Lung (tissue), 17 donors: ENCODE measurements at places on chromosomes 13 and 19. TPM values are rescaled to one million over a fixed set of nuclear protein-coding genes. Genes with fewer than 3 reads are reported as not detected.
A peak's percentile ranks its signal among the peaks of the same experiment; 100 is the strongest.

DNA sequence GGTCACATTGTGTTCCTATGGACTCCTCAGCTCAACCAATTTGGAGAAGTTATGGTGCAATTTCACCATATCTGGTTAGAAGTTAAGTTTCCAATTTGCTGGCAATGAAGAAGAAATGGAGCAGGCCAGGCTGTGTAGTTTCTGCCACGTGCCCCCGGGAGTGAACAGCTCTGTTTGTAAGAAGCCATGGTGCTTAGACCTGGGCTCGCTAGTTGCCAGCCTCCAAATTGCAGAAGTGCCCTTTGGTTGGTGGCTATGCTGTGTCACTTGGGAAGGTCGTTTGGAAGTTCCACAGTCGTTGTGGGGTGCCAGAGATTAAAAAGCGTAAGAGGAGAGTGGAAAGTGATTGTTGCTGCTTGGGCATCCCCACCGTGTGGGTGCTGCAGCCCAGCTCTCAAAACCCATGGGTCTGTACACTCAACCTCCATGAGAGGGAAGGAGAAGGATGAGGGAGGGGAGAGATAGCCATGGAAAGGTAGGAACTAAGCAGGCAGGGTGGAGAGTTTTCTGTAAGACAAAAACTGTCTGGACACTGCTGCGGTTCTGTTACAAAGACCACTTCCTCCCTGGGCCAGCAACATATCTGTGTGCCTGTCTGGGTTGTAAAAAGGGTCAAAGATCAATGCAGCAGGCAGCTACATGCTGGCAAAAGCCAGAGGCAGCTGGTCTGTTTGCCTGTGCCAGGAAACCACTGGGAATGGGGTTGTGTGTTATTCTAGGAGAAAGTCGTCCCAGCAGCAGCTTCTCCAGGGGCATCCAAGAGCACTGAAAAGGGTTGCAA, 10.8 kb downstream of the ALOX5AP start:
- peak; percentile 54 for DNase-seq
- H3K4me3 ChIP-seq: no peak overlapping the region
- no peaks in the 10 kb centered on the region for H3K4me1 ChIP-seq
- H3K27me3 ChIP-seq: no peaks in the 10 kb centered on the region

DNA sequence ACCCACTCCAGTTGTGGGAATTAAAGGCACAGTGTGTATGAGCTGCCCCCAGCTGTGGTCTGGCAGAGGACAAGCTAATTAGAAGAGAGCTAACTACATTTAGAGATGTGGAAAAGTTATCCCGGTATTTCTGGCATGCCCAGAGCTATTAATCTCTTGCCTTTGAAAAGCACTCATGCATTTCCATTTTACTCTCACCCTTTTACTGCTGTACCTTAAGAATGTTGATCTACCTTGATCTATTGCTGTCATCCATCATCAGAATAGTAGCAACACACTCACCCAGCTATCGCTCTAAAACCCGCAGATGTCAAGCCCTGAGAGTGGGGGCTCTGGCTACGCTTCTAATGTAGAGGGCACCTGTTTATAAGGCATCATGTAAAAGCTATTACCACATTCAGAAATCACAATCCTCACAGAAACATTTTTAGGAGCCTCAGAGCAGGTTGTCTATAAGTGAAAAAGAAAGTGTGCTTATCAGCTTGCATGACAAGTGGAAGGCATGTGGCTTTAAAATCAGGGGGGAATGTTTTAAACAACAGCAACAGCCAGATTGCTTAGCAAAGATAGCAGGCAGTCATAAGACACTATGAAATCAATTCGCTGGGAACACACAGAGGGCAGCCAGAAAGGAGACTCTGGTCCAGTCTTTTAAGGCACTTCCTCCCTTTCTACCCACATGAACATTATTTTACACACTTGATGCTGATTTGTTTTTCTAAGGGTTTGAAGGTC, 224.2 kb upstream of the IRS2 start:
- no peaks in the 10 kb centered on the region for H3K36me3 ChIP-seq
- H3K27ac ChIP-seq: no peak overlapping the region
- no peak for DNase-seq
- no peaks in the 10 kb centered on the region for H3K27me3 ChIP-seq
- no peak overlapping the region for H3K4me3 ChIP-seq

The BEST2 gene
- polyA plus RNA-seq: 0.02 TPM

- DNase-seq: no peak
- H3K4me3 ChIP-seq: no peak overlapping the region
- H3K36me3 ChIP-seq: no peaks in the 10 kb centered on the region
Measured at GRCh38 chr13:43573361-43573740, 213.4 kb downstream of the ENOX1 start.

The DACT3 gene
- polyA plus RNA-seq: 2.8 TPM

- no peaks in the 10 kb centered on the region for H3K36me3 ChIP-seq
- peak overlapping the region; percentile 93 for H3K27ac ChIP-seq
- H3K4me1 ChIP-seq: peaks cover 7% of the 10 kb centered on the region
- peak overlapping the region; percentile 89 for H3K4me3 ChIP-seq
Measured at GRCh38 chr19:35545855-35546381, 492 bp downstream of the TMEM147 start.

GRCh38 chr19:47331931-47332547, at the start of gene C5AR2:
Gene C5AR2 (plus strand): TSS chr19:47332175. CDS start chr19:47340800, 8,625 bp downstream.
- no peak for DNase-seq
- H3K27ac ChIP-seq: peak within 1 kb of the TSS; percentile 76
- H3K4me1 ChIP-seq: no peaks in the 10 kb centered on the region
- no peaks in the 10 kb centered on the region for H3K36me3 ChIP-seq
- no peak within 1 kb of the TSS for H3K4me3 ChIP-seq

- no peaks in the 10 kb centered on the region for H3K4me1 ChIP-seq
- H3K27ac ChIP-seq: no peak overlapping the region
- H3K4me3 ChIP-seq: no peak overlapping the region
- no peak for DNase-seq
- H3K36me3 ChIP-seq: no peaks in the 10 kb centered on the region
Measured at GRCh38 chr13:39836038-39836437, 180.6 kb downstream of the COG6 start.

The PRTN3 gene
- 0.85 TPM for polyA plus RNA-seq

The ZNF681 gene
- 0.81 TPM for polyA plus RNA-seq

DNA sequence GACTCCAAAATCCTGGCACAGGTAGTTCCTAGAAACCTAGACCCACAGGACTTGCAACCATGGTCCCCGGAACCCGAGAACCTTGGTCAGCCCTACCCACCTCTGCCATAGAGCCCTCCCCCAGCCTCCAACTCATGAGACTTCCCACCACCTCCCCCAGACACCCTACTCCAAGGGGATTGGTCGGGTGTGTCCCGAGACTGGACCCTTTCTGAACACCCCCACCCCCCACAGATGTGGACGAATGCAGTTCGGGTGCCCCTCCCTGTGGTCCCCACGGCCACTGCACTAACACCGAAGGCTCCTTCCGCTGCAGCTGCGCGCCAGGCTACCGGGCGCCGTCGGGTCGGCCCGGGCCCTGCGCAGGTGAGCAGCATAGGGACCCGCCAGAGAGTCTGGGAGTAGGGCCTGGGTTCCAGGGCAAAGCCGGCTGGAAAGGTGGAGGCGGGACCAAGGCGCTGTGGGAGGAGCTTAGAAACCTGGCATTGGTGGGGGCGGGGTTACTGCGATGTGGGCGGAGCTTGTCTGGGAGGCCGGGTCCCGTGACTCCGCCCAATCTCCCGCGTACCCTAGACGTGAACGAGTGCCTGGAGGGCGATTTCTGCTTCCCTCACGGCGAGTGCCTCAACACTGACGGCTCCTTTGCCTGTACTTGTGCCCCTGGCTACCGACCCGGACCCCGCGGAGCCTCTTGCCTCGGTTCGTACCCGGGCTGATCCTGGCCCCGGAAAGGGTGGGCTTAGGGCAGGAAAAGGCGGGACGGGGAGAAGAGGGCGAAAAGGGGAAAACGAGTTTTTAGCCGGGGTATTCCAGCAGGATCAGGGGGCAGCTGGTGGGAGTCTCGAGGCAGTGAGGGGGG, 11.9 kb downstream of the LTBP4 start:
- H3K27me3 ChIP-seq: no peaks in the 10 kb centered on the region
- DNase-seq: peak; percentile 63
- no peaks in the 10 kb centered on the region for H3K36me3 ChIP-seq
- H3K4me1 ChIP-seq: no peaks in the 10 kb centered on the region
- no peak overlapping the region for H3K4me3 ChIP-seq

DNA sequence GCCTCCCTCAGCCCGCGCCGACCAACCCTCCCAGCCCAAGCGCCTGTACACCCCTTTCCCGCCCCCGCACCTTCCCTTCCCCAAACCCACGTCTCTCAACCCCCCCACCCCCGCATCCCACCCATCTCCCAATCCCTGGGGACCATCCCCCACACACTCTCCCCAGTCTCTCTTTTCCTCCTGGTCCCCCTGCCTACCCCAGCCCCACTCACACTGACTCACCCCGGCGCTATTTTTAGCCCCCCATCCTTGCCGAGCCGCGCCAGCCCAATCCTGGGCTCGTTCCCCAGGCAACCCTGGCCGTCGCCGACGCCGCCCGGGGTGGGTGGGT, 11.7 kb downstream of the CIC start:
- peaks cover 36% of the 10 kb centered on the region for H3K4me1 ChIP-seq
- H3K27me3 ChIP-seq: no peaks in the 10 kb centered on the region
- peak overlapping the region; percentile 44 for H3K4me3 ChIP-seq
- DNase-seq: no peak
- H3K36me3 ChIP-seq: no peaks in the 10 kb centered on the region
- H3K27ac ChIP-seq: peak overlapping the region; percentile 76

The SEMA6B gene
- polyA plus RNA-seq: 38.5 TPM

The AKT2 gene
- 69.7 TPM for polyA plus RNA-seq

The HRC gene
- polyA plus RNA-seq: 0.14 TPM

DNA sequence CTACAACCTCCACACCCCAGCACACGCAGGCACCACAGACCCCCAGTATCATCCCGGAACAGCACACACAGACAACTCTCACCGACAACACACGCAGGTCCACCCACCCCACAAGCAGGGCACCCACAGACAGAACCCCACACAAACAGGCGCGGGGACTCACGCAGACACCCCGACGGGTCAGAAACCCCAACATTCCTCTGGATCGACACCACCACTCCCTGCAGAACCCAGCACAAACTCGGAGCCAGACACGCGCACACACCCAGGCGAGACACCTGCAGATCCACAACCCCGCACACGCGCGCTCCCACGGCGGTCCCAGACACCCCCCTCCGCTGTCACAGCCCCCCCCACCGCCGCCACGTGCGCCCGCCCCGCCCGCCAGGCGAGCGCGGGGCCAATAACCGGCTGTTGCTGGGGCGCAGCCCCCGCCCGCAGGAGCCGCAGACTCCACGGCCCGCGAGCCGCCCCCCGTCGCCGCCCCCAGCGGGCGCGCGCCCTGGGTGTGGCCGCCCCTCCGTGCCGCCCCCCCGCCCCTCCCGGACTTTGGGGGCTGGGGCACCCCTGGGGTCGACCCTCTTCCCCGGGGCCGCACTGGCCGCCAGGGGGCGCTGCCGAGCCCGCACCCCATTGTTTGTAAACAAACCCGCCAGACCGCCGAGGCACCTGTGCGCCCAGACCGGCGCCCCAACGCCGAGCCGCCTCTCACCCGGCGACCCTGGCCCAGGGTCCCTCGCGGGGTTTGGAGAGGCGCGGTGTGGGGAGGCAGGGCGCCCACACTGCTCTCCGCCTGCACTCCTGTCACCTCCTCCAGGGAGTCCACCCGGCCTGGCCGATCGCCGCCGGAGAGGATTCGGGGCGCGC, 712 bp downstream of the BBC3 start:
- H3K4me3 ChIP-seq: peak overlapping the region; percentile 81
- peaks cover 22% of the 10 kb centered on the region for H3K27me3 ChIP-seq
- H3K36me3 ChIP-seq: no peaks in the 10 kb centered on the region
- no peaks in the 10 kb centered on the region for H3K4me1 ChIP-seq
- peak; percentile 58 for DNase-seq
- peak overlapping the region; percentile 80 for H3K27ac ChIP-seq

DNA sequence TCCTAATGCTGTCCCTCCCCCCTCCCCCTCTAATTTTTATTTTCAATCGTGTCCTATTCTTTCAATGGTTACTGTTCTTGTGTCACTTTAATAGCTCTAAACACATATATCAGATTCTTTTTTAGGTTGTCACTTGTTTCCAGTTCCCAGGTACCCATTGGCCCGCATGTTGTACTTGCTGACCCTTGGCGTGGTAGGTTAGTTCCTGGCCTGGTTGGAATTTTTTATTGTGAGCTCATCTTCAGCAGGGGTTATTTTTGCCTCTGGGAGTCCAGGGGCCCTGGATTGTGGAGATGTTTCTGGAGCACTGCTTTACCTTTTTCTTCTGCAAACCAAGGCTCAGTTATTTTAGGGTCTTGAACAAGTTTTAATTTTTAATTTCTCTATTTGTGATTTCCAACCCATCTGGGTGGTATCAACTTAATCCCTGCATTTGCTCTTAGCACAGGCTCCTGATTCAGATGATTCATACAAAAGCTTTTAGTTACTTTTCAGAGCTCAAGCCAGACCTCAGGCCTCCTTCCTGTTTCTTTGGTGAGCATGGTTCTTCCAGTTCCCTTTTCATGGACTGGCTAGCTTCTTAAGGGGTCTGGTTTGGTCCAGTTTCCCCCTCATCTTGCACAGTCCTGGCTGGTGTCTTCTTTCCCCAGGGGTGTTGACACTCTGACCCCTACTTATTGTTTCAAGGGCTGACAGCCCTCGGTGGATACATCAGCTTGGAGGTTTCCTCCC, 220.5 kb downstream of the TM9SF2 start:
- peaks cover 7% of the 10 kb centered on the region for H3K4me1 ChIP-seq
- no peak overlapping the region for H3K4me3 ChIP-seq
- no peaks in the 10 kb centered on the region for H3K36me3 ChIP-seq
- no peak overlapping the region for H3K27ac ChIP-seq
- DNase-seq: no peak
- H3K27me3 ChIP-seq: no peaks in the 10 kb centered on the region

DNA sequence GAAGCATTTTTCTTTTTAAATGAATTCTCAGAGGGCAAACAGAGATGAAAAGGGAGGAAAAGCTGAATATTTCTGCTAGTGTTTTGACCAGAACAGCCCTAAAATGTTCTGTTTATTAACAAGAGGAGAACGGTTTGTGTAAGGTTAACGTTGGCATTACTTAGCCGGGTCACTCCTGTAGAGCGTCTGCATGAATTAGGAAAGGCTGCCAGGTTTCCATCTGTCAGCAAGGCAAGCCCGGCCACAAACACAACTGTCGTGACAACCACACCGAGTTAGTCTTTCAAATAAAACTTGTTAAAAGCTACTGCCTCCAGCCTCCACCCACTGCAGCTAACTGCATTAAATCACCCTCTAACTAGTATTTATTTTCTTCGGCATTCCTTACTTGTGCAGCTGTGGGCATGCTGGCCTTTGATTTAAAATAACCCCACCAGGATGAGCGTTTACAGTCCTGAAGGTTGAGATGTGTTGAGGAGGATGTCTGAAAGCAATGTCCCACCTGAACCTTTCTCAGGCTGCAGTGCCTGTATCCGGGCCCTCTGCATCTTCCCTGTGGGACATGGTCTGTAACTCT, 527.9 kb downstream of the FGF9 start:
- no peaks in the 10 kb centered on the region for H3K36me3 ChIP-seq
- H3K27ac ChIP-seq: no peak overlapping the region
- no peak for DNase-seq
